ENCODE measurements at places on chromosomes 2 and 18. TPM values are rescaled to one million over a fixed set of nuclear protein-coding genes. Genes with fewer than 3 reads are reported as not detected.
A peak's percentile ranks its signal among the peaks of the same experiment; 100 is the strongest.

SPP2 gene
- total RNA-seq: not detected

ANKRD39 gene
- total RNA-seq: 35.1 TPM

NMUR1 gene
- total RNA-seq: not detected

ABCG8 gene
- total RNA-seq: not detected

DLGAP1 gene
- 0.45 TPM for total RNA-seq

DDX18 gene
- total RNA-seq: 118 TPM

KCNG2 gene
- total RNA-seq: not detected

DNA sequence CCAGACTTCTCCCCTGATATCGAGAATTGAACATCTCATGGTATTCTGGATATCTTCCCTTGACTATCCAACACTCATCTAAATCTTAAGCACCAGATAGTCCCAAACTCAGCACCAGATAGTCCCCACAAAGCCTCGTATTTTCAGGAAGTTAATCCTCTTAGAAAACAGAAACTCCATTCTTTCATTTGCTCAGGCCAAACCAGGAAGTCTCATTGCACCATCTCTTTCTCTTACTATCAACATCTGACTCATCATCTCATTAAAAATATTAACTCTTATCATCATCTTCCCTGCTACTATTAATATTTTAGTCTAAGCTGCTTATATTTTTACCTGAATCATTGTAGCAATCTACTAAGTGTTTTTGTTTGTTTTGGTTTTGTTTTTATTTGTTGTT is 286.4 kb downstream of the GALNT13 start:
- no peaks in the 10 kb centered on the region for H3K4me1 ChIP-seq
- H3K4me3 ChIP-seq: no peak overlapping the region
- no peak overlapping the region for H3K27ac ChIP-seq
- H3K27me3 ChIP-seq: no peaks in the 10 kb centered on the region
- no peaks in the 10 kb centered on the region for H3K36me3 ChIP-seq
- no peak for DNase-seq

DNA sequence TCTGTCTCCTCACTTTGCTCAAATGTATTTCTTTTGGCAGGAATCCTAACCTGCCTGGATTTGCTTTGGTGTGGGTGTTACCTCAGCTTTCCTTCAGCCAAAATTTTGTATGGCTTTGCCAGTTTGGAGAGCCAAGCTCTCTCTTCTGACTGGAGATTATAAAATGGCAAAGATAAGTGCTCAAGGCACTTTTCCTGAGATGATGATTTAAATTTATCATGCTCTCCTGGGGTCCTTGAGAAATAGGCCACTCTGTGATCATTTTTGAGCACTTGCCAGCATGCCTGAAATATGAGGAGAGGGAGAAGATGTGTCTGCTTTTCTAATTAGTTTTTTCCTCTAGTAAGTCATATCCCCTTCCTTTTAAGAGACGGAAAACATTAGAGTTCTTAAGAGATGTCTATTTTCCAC is 683.0 kb downstream of the SLC4A3 start:
- no peaks in the 10 kb centered on the region for H3K36me3 ChIP-seq
- H3K27ac ChIP-seq: no peak overlapping the region
- no peaks in the 10 kb centered on the region for H3K4me1 ChIP-seq
- H3K27me3 ChIP-seq: no peaks in the 10 kb centered on the region
- H3K4me3 ChIP-seq: no peak overlapping the region
- DNase-seq: no peak

- no peak for DNase-seq
- H3K27me3 ChIP-seq: no peaks in the 10 kb centered on the region
- no peak overlapping the region for H3K27ac ChIP-seq
- no peak overlapping the region for H3K4me3 ChIP-seq
Observed at GRCh38 chr18:43314941-43315340, 37.7 kb upstream of the SYT4 start.

DNA sequence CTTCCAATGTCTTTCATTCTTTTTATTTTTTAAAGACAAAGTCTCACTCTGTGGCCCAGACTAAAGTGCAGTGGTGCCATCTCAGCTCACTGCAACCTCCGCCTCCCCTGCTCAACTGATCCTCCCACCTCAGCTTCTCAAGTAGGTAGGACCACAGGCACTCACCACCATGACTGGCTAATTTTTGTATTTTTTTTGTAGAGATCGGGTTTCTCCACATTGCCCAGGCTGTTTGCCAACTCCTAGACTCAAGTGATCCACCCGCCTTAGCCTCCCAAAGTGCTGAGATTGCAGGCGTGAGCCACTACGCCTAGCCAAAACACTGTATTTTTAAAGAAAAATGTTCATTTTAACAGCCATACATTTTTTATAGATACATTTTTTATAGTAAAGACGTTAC is 12.7 kb downstream of the GCKR start:
- DNase-seq: no peak
- H3K27ac ChIP-seq: no peak overlapping the region
- H3K27me3 ChIP-seq: peaks cover 1% of the 10 kb centered on the region
- H3K36me3 ChIP-seq: no peaks in the 10 kb centered on the region
- H3K4me3 ChIP-seq: no peak overlapping the region
- no peaks in the 10 kb centered on the region for H3K4me1 ChIP-seq

DNA sequence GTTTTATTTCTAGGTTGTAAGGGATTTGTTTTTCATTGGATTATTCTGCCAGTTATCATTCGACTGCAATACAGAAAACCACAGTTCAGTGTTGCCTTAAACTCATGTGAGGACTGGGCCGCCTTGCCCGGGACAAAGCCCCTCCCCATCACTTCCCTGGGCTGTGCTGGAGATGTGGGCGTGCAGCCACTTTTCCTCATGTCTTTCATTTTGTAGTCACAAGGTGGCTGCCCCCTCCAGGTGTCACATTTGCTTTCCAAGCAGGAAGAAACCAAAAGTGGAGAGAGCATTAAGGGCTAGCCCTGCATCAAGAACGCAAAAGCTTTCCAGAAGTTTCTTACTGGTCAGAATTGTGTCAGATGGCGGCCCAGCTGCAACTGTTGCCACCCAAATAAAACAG is 492.5 kb upstream of the ID2 start:
- no peaks in the 10 kb centered on the region for H3K27me3 ChIP-seq
- H3K4me1 ChIP-seq: no peaks in the 10 kb centered on the region
- H3K27ac ChIP-seq: no peak overlapping the region
- H3K4me3 ChIP-seq: no peak overlapping the region
- no peak for DNase-seq

DNA sequence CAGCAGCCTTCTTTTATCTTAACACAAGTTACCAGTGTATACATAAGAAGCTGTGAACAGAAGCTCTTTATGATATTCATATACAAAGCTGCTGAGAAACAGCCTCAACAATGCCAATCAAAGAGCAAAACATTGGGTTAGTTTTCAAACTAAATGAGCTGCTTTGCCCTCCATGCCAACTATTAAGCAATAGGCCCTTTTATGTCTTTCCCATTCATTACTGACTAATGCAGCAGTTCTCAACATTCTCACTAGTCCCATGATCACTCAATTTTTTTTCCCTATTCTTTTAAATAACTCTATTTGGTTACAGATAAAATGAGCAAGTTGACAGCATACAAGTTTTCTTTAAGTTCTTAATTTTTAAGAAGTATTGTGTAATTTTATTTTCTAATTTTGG is 57.9 kb upstream of the FRZB start:
- no peak overlapping the region for H3K27ac ChIP-seq
- no peak overlapping the region for H3K4me3 ChIP-seq
- no peaks in the 10 kb centered on the region for H3K4me1 ChIP-seq
- no peak for DNase-seq

GRCh38 chr18:37341016-37341415 is 224.6 kb downstream of the CELF4 start:
- no peak overlapping the region for H3K4me3 ChIP-seq
- no peaks in the 10 kb centered on the region for H3K36me3 ChIP-seq
- no peaks in the 10 kb centered on the region for H3K27me3 ChIP-seq
- DNase-seq: no peak

GRCh38 chr2:7020468-7020867 is 103.3 kb downstream of the RNF144A start:
- no peak overlapping the region for H3K27ac ChIP-seq
- H3K27me3 ChIP-seq: no peaks in the 10 kb centered on the region
- H3K4me1 ChIP-seq: no peaks in the 10 kb centered on the region
- no peak for DNase-seq

GRCh38 chr2:238299803-238300202 is 11.4 kb upstream of the PER2 start:
- peaks cover 10% of the 10 kb centered on the region for H3K27me3 ChIP-seq
- H3K36me3 ChIP-seq: no peaks in the 10 kb centered on the region
- no peaks in the 10 kb centered on the region for H3K4me1 ChIP-seq

GRCh38 chr2:71602115-71602495 is 148.7 kb downstream of the DYSF start:
- peaks cover 3% of the 10 kb centered on the region for H3K4me1 ChIP-seq
- DNase-seq: no peak
- no peak overlapping the region for H3K27ac ChIP-seq
- H3K27me3 ChIP-seq: peaks cover 9% of the 10 kb centered on the region
- H3K4me3 ChIP-seq: no peak overlapping the region
- H3K36me3 ChIP-seq: no peaks in the 10 kb centered on the region

- H3K27me3 ChIP-seq: no peaks in the 10 kb centered on the region
- H3K4me3 ChIP-seq: no peak overlapping the region
- DNase-seq: no peak
- no peaks in the 10 kb centered on the region for H3K4me1 ChIP-seq
- no peaks in the 10 kb centered on the region for H3K36me3 ChIP-seq
- H3K27ac ChIP-seq: no peak overlapping the region
Observed at GRCh38 chr2:150441226-150441625, 46.2 kb downstream of the RND3 start.

GRCh38 chr18:23495723-23496440 is 7.4 kb upstream of the RMC1 start:
- H3K36me3 ChIP-seq: no peaks in the 10 kb centered on the region
- peaks cover 2% of the 10 kb centered on the region for H3K4me1 ChIP-seq
- H3K27ac ChIP-seq: no peak overlapping the region
- DNase-seq: no peak
- H3K4me3 ChIP-seq: no peak overlapping the region
- no peaks in the 10 kb centered on the region for H3K27me3 ChIP-seq

DNA sequence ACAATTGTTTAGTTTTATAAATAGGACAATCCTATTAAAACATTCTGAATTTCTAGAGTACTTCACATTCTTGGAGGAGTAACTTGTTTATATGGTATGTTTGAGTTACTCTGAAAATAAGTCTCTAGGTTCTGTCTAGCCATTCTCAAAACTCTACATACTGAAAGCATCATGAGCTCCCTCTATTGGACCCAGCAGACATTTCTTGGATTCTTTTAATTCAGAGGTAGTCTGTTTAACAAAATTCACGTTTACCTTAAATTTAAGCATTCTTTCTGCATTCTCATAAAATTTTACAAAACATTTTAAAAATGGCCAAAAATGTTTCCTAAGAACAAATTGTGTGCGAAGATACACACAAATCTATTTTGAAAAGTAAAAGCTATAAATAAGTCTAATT is 15.3 kb downstream of the SP9 start:
- no peaks in the 10 kb centered on the region for H3K4me1 ChIP-seq
- H3K27me3 ChIP-seq: peaks cover 4% of the 10 kb centered on the region
- no peak overlapping the region for H3K27ac ChIP-seq

DNA sequence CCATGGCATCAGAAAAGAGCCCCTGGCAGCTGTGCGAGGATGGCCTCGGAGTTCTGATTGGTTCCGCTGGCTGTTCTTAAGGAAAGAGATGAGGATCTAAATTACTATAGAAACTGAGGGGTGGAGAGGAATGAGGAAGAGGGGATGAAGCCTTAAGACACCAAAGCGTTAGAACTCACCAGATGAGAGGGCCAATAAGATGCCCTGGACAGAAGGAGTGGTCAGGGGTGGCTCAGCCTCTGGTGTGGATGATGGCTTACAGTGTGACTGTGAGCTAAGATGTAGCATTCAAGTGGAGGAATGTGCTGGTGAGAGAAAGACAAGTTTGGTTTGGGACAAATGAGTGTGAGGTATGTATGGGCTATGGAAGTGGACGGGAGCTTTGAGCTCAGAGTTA is 97.8 kb downstream of the ZFP36L2 start:
- H3K27ac ChIP-seq: peak overlapping the region; percentile 30
- no peaks in the 10 kb centered on the region for H3K27me3 ChIP-seq
- peaks cover 63% of the 10 kb centered on the region for H3K4me1 ChIP-seq

DNA sequence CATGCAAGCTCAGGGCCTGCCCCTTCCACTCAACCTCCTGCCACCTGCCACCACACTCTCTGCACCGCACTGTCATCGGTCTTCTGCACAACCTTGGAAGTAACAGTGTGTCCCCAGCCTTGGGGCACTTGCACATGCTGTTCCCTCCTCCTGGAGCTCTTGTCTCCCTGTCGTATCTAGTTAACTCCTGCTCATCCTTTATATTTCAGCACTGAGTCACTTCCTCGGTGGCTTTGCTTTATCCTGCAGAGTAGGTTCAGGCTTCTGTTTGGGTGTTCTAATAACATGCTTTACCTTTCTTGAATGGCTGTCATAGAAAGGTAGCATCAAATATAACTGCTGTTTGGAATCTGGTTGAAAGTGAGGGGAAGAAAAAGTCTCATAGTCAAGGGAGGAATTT is 25.3 kb downstream of the PAX8 start:
- no peak overlapping the region for H3K4me3 ChIP-seq
- H3K4me1 ChIP-seq: peaks cover 67% of the 10 kb centered on the region
- H3K27me3 ChIP-seq: no peaks in the 10 kb centered on the region
- no peak for DNase-seq
- peak overlapping the region; percentile 6 for H3K27ac ChIP-seq

DNA sequence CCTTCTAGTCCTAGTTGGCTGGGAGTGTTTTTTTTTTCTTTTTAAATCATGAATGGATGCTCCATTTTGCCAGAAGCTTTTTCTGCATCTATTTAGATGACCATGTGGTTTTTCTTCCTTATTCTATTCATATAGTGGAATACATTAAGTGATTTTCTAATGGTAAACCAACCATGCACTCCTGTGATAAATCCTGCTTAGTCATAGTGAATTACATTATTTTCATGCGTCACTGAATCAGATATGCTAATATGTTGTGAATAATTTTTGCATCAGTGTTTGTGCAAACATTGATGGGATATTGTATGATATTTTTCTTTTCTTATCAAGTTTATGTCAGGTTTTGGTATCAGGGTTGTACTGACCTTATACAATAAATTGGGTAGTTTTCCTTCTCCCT is 229.3 kb upstream of the REV1 start:
- H3K27ac ChIP-seq: no peak overlapping the region
- no peaks in the 10 kb centered on the region for H3K4me1 ChIP-seq
- no peak for DNase-seq

- H3K4me3 ChIP-seq: no peak overlapping the region
- no peaks in the 10 kb centered on the region for H3K4me1 ChIP-seq
- H3K27me3 ChIP-seq: peaks cover 18% of the 10 kb centered on the region
Observed at GRCh38 chr2:227188292-227188691, 23.9 kb downstream of the COL4A3 start.

DNA sequence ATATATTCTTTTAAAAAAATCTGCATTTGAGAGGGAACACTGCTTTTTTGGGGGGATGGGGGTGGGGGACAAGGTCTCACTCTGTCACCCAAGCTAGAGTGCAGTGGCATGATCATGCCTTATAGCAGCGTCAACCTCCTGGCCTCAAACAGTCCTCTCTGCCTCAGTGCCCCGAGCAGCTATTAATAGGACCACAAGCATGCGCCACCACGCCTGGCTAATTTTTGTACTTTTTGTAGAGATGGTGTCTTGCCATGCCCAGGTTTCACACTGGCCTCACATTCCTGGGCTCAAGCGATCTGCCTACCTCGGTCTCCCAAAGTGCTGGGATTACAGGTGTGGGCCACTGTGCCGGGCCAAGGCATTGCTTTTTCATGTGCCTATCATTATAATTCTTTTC is 154.2 kb downstream of the ATAD2B start:
- no peaks in the 10 kb centered on the region for H3K27me3 ChIP-seq
- H3K4me3 ChIP-seq: no peak overlapping the region
- no peak for DNase-seq

- H3K27me3 ChIP-seq: peaks cover 20% of the 10 kb centered on the region
- no peaks in the 10 kb centered on the region for H3K36me3 ChIP-seq
- H3K4me1 ChIP-seq: peaks cover 6% of the 10 kb centered on the region
- no peak overlapping the region for H3K27ac ChIP-seq
Observed at GRCh38 chr2:111656894-111657293, 227.1 kb downstream of the ANAPC1 start.
